ENCODE measurements at places on chromosomes 4 and X. TPM values are rescaled to one million over a fixed set of nuclear protein-coding genes. Genes with fewer than 3 reads are reported as not detected.

The RAB40A gene
- 0.35 TPM for total RNA-seq

The BMP15 gene
- not detected for total RNA-seq

The BMP3 gene
- total RNA-seq = 2.0 TPM

The TRIM61 gene
- total RNA-seq = 2.1 TPM

The CFAP47 gene
- under 0.01 TPM for total RNA-seq

The MAGEB17 gene
- 0.09 TPM for total RNA-seq

The MAOA gene
- total RNA-seq = 0.44 TPM

The SLC7A11 gene
- total RNA-seq = 0.93 TPM

The TRIM2 gene
- 29.8 TPM for total RNA-seq

The ZNF732 gene
- total RNA-seq = 2.1 TPM

The CPE gene
- 137 TPM for total RNA-seq

The COX18 gene
- 11.4 TPM for total RNA-seq

The CMC4 gene
- total RNA-seq = 12.9 TPM

The MRFAP1 gene
- 54.2 TPM for total RNA-seq

The PIGA gene
- total RNA-seq = 6.2 TPM

The KLB gene
- total RNA-seq = under 0.01 TPM

The SUPT20HL1 gene
- total RNA-seq = 0.04 TPM

The ENPP6 gene
- 8.1 TPM for total RNA-seq

The CT45A5 gene
- total RNA-seq = 0.09 TPM

The SORCS2 gene
- 9.1 TPM for total RNA-seq

The NAP1L2 gene
- total RNA-seq = 1.3 TPM

The STATH gene
- not detected for total RNA-seq

The FGFR3 gene
- 0.89 TPM for total RNA-seq

The SRPK3 gene
- 195 TPM for total RNA-seq

The GPRASP1 gene
- 11.7 TPM for total RNA-seq

The MAGEC2 gene
- not detected for total RNA-seq

The USP51 gene
- total RNA-seq = 4.1 TPM

The FRG2 gene
- total RNA-seq = not detected
